ENCODE measurements at places on chromosomes 12 and 14.

- DNase-seq = no peak
Measured at GRCh38 chr14:76782115-76782884, 21.0 kb downstream of the VASH1 start.

DNA sequence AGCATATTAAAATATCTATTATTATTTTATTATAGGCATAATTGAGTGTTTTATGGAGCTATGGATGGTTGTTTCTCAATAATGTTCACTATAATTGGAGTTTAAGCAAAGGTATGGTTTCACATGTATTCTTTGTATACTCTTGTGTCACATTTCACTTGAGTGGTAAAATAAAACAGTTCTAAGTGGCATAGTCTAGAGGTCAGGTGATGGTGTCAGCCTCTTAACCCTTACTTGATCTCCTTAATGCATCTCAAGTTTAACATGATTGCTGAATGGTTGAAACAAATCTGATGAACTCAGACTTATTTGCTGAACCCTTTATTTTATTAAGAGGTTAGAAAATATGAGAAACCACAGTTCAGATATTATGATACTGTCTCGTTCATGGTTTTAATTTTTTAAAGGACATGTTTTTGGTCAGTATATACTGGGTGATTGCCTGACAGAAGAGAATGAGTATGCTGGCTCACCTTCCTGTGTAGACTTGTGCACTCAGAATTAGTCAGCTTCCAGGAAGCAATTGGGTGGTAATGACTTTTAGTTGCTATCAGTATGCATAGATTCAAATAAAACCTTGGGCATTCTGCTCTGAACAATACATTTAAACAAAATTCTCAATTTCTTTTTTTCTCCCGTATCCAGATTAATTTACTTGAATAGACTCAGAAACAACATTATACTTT, 464.6 kb downstream of the PCNX1 start:
- no peak for DNase-seq

DNA sequence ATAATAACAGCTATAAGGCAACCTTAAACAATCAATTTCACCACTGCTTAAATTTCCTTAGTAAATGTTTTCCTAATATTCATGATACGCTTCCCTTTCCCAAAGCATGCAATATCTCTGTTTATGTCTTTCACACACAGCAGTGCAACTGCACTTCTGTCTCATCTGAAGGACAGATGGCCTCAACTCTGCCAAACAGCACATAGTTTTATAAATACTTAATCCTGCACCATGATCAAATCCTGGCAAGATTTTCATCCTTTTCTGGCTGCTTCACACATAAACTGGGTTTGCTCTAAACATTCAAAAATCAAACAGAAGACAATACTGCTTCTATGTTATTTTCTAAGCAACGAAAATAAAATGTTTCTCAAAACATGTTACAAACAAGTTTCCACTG, 266.3 kb downstream of the ITPR2 start:
- no peak for DNase-seq

- DNase-seq = no peak
Measured at GRCh38 chr12:90086281-90086680, 377.6 kb upstream of the ATP2B1 start.

DNA sequence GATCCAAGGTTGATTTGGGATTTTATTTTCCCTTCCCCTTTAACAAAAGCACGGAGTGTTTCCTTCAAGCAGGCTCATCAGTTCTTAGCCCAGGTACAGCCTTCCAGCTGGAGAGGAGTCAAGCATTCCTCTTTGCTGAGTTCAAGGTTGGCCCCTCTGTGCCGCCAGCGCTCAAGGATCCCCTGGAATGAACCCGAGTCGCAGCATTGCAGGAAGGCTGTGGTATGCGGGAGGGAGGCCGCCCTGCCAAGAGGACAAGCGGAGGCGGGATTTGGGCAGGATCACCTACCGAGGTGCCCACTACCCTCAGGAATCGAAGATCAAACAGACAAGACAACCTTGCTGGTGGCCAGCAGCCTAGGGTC, 53.9 kb upstream of the NCOR2 start:
- no peak for DNase-seq

GRCh38 chr12:16282978-16283377, 5.5 kb upstream of the SLC15A5 start:
- no peak for DNase-seq

DNA sequence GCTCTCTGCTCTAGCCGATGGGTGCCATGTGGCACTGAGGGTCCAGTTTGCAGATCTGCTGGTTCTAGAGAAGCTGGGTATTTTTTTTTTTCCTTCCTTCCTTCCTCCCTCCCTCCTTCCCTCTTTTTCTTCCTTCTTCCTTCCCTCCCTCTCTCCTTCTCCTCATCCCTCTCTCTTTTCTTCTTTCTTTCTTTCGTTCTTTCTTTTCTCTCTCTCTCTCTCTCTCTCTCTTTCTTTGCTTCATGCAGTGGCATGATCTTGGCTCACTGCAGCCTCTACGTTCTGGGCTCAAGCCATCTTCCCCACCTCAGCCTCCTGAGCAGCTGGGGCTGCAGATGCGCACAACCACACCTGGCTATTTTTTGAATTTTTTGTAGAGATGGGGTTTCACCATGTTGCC, 2.7 kb upstream of the BCL7A start:
- DNase-seq = no peak

- DNase-seq = no peak
Measured at GRCh38 chr12:53224061-53224896, 7.7 kb downstream of the RARG start.

GRCh38 chr14:54686219-54686870, 119.4 kb downstream of the SAMD4A start:
- DNase-seq = no peak

DNA sequence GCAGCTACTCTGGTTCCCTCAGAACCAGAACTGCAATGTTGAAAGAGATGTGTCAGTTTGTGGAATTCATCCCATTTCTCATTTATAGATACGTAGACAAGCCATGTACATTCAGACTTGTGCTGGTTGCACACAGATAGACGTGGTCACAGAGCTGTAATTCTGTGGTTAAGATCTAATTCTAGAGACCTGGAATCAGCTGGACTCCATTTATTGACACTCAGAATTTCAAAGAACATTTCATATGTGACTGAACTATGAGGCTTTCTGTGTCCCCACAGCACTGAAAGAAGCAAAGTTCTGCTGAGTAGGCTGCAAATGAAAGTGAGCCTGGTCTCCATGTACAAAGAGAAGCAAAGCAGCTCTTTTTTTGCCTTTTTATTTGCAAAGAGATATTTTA, 220.2 kb upstream of the NAV3 start:
- DNase-seq = no peak

- DNase-seq = no peak
Measured at GRCh38 chr14:97432586-97432985, 635.4 kb downstream of the VRK1 start.

DNA sequence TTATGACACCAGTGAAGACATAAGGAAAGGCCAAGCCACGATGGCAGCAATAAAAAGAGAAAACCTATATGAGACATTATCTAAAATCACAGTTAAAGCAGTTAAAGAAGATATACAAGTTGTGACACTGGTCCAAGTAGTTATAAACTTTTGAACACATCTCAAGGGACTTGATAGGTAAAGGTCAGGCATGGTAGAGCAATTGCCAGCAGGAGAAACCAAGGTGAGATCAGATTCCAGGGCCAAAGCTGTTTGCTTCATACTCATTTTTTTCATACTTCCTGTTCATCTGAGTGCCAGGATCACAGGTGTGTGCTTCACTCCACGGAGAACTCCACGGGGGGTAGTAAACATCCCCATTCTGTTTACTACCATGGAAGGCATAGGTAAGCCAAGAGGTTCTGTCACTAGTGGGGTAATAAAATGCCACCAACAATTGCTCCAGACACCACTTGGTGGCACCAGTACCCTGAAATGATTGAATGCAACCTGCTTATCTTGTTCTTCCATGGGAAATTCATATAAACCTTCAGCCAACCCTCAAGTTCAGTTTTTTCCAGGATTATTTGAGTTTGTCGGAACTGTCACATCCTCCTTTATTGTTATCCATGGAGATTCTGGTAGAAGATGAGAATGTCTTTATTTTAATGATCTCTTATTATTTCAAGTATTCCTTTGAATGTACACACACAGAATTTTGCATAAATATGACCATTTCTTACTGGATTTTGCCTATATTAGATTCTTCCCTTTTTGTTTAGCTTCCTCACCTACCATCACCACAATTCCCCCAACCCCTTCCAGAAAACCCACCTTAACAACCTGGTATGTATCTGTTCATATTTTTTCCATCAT, 59.2 kb upstream of the TSPAN8 start:
- no peak for DNase-seq

DNA sequence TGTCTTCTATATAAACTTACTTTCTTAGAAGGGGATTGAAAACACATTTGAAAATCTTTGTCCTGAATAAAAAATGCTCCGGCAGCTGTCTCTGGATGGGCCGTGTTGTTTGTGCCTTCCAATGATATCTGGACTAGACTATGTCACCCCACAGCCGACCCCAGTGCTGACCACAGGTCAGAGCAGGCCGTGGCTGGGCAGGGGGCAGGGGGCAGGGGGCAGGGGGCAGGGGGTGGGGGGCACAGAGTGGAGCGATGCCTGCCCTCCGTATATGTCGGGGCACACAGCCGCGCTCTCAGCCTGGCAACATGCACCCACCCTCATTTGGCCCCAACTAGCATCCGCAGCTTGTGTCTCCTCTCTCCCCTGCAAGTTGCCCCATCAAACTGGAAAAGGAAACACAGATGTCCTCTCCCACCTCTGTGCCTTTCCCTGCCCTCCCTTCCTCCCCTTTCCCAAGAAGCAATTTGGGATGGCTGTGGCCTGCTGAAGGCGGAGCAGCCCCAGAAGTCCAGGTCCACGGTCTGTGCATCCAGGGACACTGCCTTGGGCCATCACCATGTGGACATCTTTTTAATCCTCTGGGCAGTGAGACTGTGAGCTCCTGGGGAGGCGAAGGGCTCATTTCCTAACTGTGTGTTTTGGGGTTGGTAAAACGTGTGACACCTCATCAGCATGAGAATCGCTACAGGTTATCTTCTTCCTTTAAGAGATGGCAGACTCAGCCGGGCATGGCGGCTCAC, 295.7 kb upstream of the RTL1 start:
- DNase-seq = no peak

GRCh38 chr12:10128687-10129086, 1.3 kb downstream of the CLEC7A start:
- DNase-seq = no peak

- no peak for DNase-seq
Measured at GRCh38 chr12:109199324-109199723, 82.9 kb downstream of the ACACB start.

- no peak for DNase-seq
Measured at GRCh38 chr12:113647048-113647447, 175.4 kb upstream of the LHX5 start.

GRCh38 chr12:22306311-22306710, 28.2 kb downstream of the ST8SIA1 start:
- no peak for DNase-seq

GRCh38 chr12:114122016-114122415, 155.9 kb upstream of the RBM19 start:
- DNase-seq = no peak

- no peak for DNase-seq
Measured at GRCh38 chr12:100211698-100212097, 11.1 kb downstream of the ACTR6 start.

GRCh38 chr12:75825686-75826085, 205.9 kb downstream of the PHLDA1 start:
- no peak for DNase-seq

GRCh38 chr12:55702861-55703260, 4.8 kb downstream of the ITGA7 start:
- DNase-seq = no peak

GRCh38 chr12:24198070-24198469, 248.6 kb upstream of the SOX5 start:
- DNase-seq = no peak

GRCh38 chr14:31235462-31235861, 27.9 kb upstream of the HECTD1 start:
- DNase-seq = no peak

GRCh38 chr12:95646781-95647190, 95.5 kb upstream of the USP44 start:
- DNase-seq = no peak

DNA sequence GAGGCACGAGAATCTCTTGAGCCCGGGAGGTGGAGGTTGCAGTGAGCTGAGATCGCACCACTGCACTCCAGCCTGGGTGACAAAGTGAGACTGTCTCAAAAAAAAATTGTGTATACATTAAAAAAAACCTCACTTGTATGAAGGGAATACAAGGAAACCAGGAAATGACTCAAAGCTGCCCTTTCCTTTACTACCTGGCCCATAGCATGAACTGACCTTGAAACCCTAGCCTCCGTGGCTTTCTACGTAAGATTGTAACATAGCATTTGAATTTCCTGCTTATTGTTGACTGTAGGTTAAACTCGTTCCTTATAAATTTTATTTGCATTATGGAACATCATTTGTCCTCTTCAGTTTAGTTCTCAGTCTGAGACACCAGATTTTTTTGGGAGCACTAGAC, 9.1 kb upstream of the DDX47 start:
- DNase-seq = no peak

- DNase-seq = no peak
Measured at GRCh38 chr12:124709722-124710687, 142.6 kb upstream of the NCOR2 start.

GRCh38 chr14:55373784-55374705, 37.6 kb downstream of the ATG14 start:
- no peak for DNase-seq

GRCh38 chr12:74476234-74476633, 61.4 kb upstream of the ATXN7L3B start:
- DNase-seq = no peak

DNA sequence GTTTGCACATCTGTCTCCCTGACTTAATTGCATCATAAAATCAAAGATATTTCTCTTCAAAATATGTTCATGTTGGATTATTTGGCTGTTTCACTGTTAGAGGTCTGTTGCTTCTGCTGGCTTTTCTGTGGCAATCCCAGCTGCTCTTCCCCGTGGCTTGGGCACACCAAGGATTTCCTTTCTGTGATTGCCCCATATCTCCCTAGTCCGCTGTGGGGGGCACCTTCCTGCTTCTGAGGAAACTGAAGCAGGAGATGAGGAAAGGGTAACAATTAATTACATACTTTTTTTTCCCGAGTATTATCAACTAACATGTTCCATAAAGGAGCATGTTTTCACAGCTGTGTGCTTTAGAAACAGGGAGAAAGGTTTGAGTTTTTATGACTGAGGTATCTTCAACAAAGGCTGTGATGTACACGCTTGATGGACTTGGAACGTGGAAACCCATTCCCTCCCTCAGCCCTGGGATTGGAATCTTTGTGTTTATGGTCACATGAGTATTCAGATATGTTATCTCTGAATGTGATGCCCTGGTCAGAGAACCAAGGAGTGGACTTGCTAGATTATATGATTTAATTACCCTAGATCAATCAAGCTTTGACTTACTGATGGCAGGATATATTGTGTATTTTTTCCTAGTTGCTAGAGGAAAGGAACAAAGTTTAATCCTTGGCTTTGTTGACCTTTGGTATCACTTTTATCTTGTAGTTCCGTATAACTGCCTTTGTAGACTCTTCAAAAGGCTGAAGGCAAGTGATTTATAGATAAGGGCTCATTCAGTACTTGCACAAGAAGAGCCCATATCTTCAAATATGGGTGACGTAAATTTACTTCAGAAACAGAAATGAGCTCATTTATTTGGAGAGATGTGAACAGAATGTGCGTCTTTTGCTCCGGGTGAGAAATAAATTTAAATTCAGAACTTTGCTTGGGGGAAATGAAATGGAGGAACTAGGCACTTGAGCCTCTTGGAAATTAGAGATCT, 46.7 kb downstream of the BORCS5 start:
- DNase-seq = no peak

GRCh38 chr14:39381366-39381765, 50.9 kb downstream of the FBXO33 start:
- DNase-seq = no peak

Measured in effector memory CD4-positive, alpha-beta T cell (primary cell).